GM10248 (cell line): ENCODE measurements at places on chromosomes 3 and 15.

GRCh38 chr3:117278424-117279190 lies 569.0 kb downstream of the TUSC7 start:
- peak; percentile 5 for DNase-seq

DNA sequence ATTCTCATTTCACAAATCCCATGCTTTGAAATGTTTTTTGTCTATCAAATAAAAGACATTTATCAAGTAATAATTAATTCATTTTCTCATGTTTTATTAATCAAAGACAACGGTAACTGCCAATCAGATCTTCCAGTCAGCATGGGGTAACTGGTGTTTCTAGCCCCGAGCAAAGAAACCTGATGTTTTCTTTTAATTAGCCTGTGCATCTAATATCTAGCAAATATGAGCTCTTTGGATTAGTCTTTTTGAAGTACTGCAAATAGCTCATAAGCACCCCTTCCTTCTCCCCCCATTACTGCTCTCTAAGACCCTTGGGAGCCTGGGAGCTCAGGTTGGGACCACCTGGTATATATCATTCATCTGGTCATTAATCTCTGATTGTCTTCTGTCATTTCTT lies 43.1 kb upstream of the SRGAP3 start:
- no peak for DNase-seq

DNA sequence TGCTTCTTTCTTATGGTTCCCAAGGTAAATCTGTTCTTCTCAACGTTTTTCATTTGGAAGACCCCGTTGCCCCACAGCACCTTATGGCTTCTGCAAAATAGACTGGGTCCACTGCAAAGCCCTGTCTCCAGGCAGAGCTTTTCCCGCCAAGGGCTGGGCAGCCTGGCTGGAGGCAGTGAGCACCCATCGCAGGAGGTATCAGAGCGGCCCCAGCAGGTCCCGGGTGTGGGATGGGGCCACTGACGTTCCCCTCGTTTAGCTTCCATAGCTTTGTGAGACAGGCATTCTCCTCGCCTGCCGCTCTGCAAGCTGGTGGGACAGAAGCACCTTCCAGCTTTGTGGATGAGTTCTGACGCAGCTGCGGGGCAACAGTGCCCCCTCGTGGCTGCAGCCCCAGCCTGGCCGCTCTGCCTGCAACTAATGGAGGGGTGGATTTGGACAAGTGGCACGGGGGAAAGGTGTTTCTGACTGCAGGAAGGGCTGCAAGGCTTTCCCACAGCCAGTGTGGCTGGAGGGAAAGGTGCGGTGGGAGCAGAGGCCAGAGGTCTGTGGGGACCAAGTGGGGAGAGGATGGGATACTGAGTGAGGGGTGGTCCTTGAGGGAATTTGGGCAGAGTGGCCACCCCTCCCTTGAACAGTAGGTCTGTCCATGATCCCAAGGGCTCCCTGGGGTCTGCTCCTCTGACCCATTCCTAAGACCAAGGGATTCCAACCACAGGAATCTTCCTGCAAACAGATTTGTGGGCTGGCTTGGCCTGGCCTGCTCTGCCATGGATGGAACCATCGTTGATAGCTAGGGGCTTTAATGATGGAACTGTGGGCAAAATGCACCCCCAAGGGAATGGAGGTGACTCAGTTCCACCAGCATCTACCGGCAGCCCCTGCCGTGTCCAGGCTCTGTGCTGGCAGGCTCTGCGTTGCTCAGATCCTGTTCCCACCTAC lies 99.4 kb downstream of the FBLN2 start:
- peak; percentile 88 for DNase-seq

DNA sequence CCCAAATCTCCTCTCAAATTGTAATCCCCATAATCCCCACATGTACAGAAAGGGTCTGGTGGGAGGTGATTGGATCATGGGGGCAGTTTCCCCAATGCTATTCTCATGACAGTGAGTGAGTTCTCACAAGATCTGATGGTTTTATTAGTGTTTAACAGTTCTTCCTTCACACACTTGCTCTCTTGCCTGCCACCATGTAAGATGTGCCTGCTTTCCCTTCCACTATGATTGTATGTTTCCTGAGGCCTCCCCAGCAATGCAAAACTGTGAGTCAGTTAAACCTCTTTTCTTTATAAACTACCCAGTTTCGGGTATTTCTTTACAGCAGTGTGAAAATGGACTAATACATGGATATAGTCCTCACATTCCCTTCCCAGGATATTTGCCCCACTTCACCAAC lies 126.7 kb upstream of the SPATA12 start:
- DNase-seq, result no peak

DNA sequence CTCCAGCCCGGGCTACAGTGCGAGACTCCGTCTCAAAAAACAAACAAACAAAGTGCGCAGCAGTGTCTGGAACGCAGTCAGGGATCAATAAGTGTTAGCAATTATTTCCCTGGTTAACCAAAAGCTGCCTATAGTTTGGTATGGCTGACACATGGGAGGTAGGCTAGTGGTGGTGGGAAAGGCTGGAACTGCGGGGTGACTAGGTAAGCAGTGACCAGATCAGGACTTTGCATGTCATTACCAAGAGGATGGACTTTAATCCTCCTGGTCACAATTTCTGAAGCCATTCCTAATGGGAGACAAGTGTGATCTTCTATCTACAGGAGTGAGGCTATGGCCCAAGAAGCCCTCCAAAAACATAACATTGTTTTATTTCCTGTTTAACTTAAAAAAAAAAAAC lies 47.8 kb downstream of the SLC30A4 start:
- no peak for DNase-seq

DNA sequence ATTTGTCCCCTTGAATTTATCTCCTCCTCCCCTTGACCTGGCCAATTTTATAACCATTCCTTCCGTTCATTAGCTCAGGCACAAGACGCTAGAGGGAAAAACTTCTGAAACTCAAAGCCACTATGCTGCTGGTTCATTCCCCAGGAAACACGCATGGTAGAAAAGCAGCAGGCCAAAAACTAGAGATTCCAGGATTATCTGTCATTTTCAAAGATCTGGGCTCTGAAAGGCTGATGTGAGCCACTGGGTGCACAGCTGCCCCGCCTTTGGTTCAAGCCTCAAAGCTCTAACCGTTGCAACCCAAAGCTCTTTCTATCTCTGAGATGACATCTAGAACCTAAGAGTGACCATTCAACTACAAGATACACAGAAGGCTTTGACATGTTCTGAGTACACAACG lies 6.1 kb downstream of the ANP32A start:
- DNase-seq, result no peak

DNA sequence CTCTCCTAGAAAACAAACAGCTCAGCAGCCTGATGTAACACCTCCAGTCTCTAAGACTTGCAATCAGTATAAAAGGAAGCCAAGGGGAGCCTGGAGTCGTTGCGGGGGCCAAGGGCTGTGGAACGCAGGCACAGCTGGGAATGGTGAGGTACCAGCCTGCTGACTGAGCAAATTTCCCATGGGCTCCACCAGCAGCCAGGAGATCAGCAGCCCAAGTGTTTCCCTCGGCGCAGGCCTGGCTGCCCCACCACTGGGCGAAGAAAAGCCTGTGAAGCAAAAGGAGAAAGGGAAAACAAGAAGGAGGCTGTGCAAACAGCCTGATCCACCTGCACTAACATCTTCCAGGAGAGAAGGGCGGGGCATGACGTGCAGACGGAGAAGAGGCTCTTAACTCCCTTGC lies 155.3 kb downstream of the SHQ1 start:
- DNase-seq, result no peak

DNA sequence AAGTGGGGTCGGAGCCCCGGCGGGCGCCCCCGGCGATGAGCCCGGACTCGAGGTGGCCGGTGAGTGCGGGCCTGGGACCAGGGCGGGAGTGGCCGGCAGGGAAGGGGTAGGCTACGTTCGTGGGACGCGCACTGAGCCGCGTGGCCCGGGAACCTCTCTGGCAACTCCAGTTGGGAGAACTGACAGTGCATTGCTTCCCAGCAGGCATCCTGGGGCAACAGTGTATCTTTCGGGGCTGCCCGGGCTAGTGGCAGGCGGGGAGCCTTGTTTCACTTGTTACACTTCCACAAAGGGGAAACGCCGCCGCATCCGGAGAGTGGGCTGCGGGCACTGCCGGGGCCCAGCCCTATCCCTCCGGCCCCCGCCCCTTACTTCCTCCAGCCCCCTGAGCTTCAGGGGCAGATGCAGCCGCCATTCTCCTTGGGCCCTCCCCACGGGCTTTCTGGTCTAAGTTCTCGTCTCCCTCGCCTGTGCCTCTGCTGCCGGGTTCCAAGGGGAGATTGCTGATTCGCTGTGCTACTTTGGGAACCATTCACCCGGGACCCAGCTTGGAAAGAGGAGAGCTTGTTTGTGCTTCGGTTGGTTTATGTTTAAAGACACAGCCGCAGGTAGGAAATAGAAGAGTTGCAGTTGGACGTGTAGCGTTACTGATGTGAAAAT lies 675 bp downstream of the BRPF1 start:
- DNase-seq, result peak; percentile 32

DNA sequence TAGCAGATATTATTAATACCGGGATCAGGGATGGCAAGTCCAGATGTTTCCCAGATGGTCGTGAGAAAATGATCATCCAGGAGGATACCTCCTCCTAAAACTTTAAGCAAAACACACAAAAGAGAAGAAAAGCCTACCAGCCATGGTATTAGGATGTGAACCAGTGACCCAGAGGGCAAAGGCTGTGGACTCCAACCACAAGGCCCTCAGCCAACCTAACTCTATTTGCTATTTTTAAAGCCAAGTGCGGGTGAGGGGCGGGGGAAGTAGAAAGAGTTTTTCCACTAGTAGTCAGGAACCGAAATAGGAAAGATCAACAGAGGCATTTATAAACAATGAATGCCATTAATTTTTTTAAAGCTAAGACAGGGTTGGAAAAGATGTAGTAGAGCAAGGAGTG lies 77.4 kb downstream of the STAC start:
- DNase-seq, result no peak
